ENCODE measurements at places on chromosomes 7 and 10. TPM values are rescaled to one million over a fixed set of nuclear protein-coding genes. Genes with fewer than 3 reads are reported as not detected.
A peak's percentile ranks its signal among the peaks of the same experiment; 100 is the strongest.

HMX2 gene
- polyA plus RNA-seq = 1.6 TPM

- DNase-seq = no peak
Measured at GRCh38 chr7:86558680-86559501, 84.8 kb upstream of the GRM3 start.

- DNase-seq = no peak
Measured at GRCh38 chr7:45524445-45524844, 49.7 kb upstream of the ADCY1 start.

GRCh38 chr10:81179805-81180452, 642.2 kb downstream of the SH2D4B start:
- peak; percentile 12 for DNase-seq

DNA sequence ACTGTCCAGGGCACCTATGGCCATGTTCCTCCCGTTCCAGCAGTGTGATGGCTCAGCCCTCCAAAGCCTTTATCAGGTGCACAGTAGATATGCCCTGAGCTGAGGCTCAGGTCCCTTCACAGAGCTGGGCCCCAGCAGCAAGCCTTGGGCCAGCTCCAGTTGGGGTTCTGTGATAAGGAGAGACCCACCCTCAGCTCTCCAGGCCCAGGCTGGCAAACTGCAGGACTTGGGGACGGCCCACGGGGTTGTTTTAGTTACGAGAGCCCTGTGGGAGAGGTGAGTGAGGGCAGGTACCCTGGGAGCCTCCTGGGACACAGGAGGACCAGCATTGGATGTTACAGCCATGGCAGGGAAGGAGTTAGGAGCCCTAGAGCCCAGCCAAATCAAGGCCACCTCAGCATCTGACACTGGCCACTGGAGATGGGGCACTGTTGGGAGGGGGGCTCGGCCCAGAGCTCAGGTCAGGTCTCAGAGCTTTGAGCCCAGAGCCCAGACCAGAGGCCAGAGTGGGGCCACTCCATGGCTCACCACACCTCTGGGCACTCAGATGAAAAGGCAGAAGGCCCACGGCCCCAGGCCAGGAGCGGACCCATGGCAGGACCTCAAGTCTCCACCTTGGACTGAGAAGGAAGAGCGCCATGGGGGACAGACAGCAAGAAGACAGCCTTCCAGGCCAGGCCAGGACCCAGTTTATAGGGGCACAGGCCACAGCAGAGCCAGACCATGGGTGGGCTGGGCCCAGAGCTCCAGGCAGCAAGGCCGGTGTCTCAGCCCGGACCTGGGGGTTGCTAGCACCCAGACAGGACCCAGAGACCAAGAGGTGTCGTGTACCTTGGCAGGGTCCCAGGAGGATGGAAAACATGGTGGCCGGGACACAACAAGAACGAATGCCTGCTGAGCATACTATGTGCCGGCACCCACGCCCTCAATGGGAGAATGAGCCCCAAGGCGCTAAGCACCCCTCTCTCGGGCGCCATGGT, 12.8 kb downstream of the GRID1 start:
- no peak for DNase-seq

DNAJC1 gene
- polyA plus RNA-seq = 27.9 TPM

PDK4 gene
- 17.6 TPM for polyA plus RNA-seq

DNA sequence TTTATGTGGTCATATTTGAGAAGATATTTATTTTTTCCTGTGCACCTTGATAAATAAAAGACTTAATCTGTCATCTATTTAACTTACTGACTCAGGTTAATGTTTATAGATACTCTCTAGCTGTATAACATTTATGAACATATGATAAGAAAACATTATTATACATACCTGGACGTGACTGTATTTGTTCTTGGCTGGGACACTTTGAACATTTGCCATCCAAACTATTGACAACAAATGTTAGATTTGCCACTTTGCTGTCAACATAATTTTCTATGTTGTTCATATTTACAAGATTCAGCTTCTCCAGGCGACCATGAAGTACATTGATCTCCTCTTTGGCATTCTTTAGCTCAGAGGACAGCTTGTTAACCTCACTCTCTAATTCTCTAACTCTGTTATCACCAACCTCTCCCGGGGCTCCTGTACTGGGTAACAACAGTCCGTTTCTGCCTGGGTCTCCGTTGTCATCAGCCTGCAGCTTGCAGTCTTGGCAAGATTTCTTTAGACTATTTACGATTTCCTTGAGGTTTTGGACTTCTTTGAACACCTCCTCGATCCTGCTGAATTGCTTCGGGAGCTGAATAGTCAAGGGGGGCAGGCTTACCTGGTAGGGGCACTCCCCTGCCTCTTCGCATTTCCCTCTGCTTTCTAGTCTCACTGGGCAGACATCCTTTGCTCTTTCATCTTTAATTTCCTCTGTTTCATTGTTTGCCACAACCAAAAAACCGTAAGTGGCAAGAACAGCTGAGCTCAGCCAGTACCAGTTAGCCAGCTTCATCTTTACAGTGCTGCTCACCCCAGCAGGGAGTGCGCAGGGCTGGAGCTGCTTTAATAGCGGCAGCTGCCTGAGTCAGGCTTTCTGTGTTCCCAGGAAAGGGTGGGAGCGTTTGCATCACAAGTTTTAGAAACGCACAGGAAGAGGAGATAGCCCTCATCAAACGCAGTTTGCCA, at the start of gene FGL2:
Gene FGL2 (minus strand): TSS at position 807 of the 954 bp plus-strand sequence. CDS start 26 bp downstream, at position 781.
- DNase-seq = peak; percentile 19
